ENCODE measurements at places on chromosomes 4 and X.

- DNase-seq: no peak
Measured at GRCh38 chr4:3186609-3187008, 62.4 kb upstream of the MSANTD1 start.

- DNase-seq: no peak
Measured at GRCh38 chrX:37785569-37785968, 5.7 kb downstream of the CYBB start.

DNA sequence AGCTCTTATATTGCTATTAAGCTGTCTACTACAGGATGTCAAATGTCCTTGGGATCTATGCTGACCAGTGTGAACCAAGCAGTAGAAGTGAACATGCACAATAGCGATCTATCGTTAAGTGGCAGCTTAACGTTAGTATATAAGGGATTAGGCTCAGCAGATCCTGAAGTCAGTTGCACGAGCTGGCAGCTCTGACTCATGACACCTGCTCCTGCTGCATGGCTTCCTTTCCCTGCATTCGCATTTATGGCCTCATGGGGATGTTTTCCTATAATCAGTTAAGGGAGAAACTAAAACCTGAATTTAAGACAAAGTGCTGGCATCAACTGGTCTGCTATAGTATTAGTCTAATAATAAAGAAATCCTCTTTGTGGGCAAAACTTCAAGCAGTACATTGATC, 12.7 kb upstream of the MCUB start:
- DNase-seq: no peak

- DNase-seq: peak; percentile 65
Measured at GRCh38 chr4:168723020-168723419, 226.2 kb downstream of the PALLD start.

DNA sequence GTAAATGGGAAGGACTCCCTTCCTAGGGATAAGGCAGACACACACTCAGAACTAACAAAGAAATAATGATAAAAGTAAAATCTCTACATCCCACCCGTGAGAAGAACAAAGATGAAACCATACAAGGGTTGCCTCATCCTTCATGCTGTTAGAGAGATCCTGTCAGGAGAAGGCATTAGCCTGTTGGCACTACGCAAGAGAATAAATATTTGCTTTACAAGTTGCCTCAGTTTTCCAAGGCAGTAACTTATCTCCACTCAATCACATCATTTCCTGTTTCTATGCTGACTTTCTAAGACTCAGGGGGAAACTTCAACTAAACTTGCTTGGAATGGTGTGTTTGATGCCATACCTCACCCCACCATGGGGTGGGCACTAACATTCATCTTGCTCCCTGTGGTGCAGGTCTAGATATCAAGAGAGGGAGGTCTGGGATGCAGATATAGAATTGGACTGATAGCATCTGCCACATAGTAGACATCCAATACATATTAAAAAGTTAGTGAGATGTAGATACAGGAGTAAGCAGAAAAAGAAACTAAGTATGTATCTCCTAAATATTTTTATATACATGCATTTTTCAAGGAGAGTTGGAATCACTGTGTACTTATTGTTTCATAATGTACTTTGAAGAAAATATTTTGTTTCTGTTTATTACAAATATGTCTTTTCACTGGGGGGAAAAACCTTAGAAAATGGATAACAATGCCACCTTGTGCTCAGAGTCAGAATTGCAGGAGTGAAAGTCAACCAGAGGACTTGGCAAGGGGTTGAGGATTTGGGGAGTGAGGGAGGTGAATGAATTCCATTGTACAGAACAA, 57.2 kb upstream of the BEX4 start:
- DNase-seq: no peak

- DNase-seq: no peak
Measured at GRCh38 chrX:120731386-120731785, 101.5 kb upstream of the C1GALT1C1 start.

DNA sequence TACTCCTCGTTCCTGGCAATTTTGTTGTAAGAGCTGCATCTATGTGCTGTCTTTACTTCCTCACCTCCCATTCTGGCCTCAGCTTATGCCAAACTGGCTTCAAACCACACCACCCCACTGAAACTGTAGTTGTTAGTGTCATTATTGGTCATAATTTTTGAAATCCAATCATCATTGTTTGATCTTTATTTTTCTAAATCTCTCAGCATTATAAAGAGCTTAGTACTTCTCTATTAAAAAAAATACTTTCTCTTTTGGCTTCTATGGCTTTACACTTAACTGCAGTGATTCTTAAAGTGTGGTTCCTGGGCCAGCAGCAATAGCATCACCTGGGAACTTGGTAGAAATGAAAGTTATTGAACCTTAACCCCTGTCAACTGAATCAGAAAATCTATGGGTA, 83.5 kb upstream of the GRPR start:
- DNase-seq: no peak

DNA sequence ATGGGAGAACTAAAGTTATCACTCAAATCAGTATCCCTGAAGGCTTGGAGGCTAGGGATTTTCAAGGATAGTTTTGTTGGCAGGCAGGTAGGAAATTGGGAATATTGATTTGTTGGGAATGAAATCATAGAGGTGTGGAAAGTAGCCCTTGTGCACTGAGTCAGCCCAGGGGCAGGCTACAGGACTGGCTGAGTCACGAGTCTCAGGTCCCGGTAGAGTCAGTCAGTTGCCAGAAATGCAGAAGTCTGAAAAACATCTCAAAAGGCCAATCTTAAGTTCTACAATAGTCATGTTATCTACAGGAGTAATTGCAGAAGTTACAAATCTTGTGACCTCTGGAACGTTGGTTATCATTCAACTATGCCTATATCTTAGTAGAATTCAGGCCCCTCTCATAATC, 153.1 kb downstream of the GC start:
- DNase-seq: no peak

GRCh38 chrX:139518475-139518874, 12.1 kb upstream of the F9 start:
- no peak for DNase-seq

DNA sequence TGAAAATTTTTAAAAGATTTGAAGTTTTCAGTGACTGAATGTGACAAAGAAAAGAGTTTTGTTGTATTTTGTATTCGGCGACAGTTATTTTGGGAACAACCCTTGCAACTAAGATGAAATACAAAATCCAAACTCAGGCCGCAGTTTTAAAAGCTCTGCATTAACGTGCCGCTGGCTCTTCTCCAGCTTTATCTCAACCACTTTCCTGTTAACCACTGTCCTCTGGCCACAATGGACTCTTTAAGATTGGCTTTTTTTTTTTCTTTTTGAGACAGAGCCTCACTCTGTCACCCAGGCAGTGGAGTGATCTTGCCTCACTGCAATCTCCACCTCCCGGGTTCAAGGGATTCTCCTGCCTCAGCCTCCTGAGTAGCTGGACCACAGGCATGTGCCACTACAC, 22.1 kb upstream of the AMTN start:
- no peak for DNase-seq

GRCh38 chr4:24795666-24796381, 451 bp downstream of the SOD3 start:
- DNase-seq: no peak

GRCh38 chr4:132614682-132615081, 534.4 kb upstream of the PCDH10 start:
- DNase-seq: no peak

- no peak for DNase-seq
Measured at GRCh38 chr4:123116412-123116811, 194.0 kb upstream of the NUDT6 start.

DNA sequence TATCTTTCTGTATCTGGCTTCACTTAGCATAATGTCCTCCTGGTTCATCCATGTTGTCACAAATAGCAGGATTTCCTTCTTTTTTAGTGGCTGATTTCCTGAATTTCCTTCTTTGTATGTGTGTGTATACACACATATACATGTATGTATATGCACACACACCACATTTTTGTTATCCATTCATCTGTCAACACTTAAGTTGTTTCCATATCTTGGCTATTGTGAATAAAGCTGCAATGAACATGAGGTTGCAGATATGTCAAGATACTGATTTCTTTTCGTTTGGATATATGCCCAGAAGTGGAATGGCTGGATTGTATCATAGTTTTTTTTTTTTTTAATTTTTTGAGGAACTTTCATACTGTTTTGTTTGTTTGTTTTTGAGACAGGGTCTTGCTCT, 76.2 kb downstream of the WNK3 start:
- DNase-seq: no peak

GRCh38 chrX:155056877-155057792, 13.8 kb downstream of the CMC4 start:
- peak; percentile 21 for DNase-seq

DNA sequence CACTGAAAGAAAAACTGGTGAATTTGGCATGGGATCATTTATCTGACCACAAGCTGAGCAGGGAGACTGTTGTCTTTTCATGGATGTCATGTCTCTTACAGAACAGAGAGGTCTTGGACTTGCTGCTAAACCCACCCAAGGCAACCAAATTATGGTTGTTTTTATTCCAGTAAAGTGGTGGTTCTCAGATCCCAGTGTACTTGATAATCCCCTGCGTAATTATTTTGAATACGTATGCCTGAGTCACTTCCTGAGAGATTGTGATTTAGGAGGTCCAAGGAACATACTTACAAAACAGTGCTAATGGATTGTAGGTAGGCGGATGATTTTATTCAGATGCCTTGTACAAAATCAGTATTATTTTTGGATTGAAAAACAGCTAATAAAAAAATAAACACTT, 585.6 kb downstream of the IL1RAPL1 start:
- peak; percentile 21 for DNase-seq

DNA sequence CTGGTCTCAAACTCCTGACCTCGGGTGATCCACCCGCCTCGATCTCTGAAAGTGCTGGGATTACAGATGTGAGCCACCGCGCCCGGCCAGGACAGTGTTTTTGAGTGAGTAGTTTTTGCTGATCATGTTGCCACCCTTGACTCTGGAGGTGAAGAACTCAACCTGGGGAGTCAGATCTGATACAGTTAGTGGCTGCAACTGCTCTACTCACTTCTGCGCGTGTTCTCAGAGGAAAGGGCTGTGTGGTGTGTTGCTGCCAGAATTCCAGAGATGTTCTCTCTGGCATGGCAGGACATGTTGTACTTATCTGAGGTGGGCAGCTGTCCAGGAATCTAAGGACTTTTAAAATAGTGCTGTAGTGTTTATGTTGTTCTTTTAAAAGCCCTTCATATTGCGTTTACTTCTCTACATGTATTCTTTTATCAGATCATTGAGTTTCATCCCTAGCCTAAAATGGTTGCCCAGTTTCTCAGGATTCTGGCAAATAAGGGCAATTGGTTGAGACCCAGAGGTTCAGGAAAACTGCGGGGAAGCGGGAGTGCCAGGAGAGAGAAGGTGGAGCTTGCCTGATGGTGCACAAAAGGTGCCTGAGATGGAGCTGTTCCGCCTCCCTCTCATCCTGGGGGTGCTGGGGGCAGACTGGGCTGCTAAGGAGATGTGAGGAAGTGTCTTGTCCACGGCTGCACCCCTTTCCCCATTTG, 97.7 kb downstream of the ARHGAP10 start:
- peak; percentile 86 for DNase-seq

DNA sequence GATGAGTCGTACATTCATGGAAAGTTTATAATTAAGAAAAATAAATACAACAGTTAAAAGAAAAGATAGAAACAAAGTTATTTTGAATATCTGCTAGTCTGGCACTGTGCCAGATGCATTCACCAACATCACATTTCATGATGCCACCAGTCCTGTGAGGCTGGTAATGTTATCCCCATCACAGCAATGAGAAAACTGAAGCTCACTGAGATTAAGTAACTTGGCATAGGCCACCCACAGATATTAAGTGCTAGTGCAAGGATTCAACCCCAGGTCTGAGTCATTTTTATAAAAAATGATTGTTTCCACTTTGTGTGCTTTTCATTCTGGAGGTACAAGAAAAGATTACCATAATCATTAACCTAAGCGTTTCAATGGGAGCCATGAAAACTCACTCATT, 65.0 kb upstream of the IL15 start:
- peak; percentile 31 for DNase-seq

DNA sequence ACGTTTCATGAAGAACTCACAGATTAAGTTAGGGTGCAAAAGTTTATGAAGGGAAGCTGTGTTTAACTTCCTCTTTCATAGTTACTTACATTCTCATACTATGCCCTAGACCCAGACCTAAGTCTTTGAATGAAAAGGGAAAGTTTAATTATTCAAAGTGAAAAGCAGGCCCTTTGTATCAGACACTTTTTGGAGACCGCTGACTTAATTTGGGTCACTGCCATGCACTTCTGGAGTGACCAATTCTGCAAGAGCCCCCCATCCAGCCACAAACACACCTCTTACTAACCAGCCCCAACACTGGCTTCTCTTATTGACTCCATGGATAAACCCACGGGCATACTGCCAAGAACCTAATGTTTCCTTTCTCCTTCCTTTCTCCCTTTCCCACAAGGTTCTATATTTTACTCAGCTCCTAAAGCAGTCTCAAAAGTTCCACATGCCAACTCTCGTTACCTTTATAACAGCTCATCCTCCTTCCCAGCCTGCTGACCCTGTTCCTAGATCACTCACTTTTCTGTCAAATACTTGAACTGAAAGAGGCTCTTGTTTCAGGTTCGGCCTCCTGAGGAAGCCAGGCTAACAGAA, 34.5 kb downstream of the ABCE1 start:
- peak; percentile 9 for DNase-seq

DNA sequence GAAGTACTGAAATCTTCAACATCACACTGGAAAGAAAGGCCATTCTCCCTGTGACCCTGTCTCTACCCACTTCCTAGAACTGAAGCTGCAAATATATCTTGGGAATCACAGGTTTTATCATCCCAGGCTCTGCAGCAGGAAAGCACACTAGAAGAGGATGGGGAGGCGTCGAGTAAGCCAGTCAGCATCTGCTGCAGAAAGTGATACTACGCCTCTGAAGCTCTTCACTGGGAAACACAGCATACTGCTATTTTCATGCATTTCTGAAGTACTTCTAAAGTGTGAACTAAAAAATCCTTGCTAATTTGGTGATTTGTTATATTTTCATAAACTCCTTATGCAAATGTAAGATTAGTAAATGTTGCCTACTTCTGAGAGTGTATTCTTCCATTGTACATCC, 29.1 kb downstream of the RAB33B start:
- no peak for DNase-seq

DNA sequence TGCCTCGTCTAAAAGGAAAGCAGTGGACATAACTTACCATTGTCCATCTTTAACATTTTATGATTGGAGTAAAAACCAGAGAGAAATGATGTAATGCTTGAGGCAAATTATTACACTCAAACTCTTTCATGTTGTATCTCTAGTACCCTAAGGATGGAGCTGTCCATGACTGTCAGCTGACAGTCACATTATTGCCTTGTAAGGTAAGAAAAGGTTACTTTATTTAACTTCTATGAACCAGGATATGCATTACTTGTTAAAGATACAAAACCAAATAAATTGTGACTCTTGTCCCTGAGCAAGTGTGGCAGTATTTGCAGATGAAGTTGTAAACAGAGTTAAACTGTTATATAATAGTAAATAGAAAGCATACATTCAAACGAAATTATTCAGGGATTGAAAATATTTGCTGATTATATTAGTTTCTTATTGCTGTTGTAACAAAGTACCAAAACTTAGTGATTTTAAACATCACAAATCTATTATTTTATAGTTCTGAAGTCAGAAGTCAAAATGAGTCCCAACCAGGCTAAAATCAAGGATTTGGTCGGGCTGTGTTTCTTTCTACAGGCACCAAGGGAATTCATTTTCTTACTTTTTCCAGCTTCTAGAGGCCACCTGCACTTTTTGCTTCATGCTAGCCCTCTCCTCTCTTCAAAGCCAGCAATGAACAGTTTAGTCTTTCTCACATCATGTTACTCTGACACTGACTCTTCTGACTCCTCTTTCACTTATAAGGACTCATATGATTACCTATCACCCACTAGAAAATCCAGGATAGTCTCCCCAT, 113.8 kb downstream of the CEP44 start:
- DNase-seq: no peak

- DNase-seq: no peak
Measured at GRCh38 chrX:115017455-115017854, at the start of gene IL13RA2. Gene IL13RA2, minus strand, starts transcription at chrX:115017616. Its CDS starts 347 bp downstream, at chrX:115017269.

- DNase-seq: no peak
Measured at GRCh38 chrX:108020631-108021030, 24.2 kb upstream of the VSIG1 start.

Measured in skeletal muscle cell (primary cell).